NCI-H460 (cell line): ENCODE measurements at places on chromosomes 16 and 17. TPM values are rescaled to one million over a fixed set of nuclear protein-coding genes. Genes with fewer than 3 reads are reported as not detected.
A peak's percentile ranks its signal among the peaks of the same experiment; 100 is the strongest.

GRCh38 chr17:27985306-27985705, 57.2 kb upstream of the NLK start:
- no peak for DNase-seq

- no peak for DNase-seq
Measured at GRCh38 chr16:14668556-14669223, 25.4 kb downstream of the PLA2G10 start.

SCIMP gene
- not detected in 2 replicates for total RNA-seq

- no peak for DNase-seq
Measured at GRCh38 chr16:3729161-3730112, 12.1 kb upstream of the TRAP1 start.

- no peak for DNase-seq
Measured at GRCh38 chr16:67087803-67088202, 21.9 kb upstream of the PHAF1 start.

GRCh38 chr17:44807093-44807816, 22.8 kb downstream of the GJC1 start:
- no peak for DNase-seq

GLIS2 gene
- 4.3 and 6.3 TPM in 2 replicates for total RNA-seq

DNA sequence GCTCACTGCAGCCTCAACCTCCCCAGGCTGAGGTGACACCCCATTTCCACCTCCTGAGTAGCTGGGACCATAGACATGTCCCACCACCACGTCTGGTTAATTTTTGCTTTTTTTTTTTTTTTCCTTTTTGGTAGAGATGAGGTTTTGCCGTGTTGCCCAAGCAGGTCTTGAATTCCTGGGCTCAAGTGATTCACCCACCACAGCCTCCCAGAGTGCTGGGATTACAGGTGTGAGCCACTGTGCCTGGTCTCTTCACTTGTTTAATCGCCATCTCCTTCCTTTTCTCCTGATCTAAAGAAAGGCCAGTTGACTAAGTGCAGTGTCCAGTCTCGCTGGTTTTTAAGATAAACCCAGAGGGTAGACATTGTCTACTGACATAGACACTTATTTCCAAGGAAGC, 152.0 kb downstream of the C16orf95 start:
- DNase-seq = no peak

DNA sequence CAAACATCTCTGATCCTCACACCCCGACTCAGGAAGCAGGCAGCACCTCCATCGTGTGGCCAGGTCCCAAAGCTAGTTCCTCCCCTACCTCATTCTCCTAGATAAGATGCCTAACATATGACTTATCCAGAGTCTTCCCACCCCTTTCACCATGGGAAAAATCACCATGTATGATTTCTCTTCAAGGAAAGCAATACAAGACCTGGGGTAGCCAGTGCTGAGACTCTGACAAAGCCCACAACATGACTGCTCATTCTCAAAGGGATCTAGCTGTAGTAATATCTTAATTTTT, 45.1 kb downstream of the CMTM4 start:
- no peak for DNase-seq

DNA sequence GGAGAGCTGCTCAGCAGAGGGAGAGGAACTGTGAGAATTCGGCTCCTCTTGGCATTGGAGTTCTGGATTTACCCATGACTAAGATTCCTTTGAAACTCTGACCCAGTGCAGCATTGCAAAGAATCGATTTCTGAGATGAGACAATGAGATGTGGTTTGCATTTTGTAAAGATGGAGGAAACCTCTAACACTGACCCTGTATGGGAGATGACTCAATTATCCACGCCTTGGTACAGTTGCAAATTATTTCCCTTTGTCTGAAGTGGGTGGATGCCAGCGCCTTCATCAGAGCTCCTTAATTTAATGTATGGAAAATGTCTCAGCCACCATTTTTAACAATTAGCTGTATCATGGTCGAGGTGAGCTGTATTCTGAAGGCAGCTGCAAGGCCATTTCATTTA, 53.4 kb downstream of the NUP93 start:
- no peak for DNase-seq

DNA sequence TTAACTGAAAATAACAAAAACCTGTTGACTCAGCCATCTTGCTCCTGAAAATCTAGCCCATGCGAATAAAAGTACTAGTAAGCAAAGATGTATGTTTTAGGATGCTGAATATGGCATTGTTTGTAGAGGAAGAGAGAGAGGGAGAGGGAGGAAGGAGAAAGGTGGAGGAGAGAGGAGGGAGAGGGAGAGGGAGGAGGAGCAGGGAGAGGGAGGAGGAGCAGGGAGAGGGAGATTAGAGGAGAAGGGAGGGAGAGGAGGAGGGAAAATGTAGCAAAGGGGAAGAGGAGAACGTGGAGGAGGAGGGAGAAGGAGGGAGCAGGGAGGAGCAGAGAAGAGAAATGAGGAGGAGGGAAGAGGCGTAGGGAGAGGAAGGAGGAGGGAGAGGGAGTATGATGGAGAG, 324.5 kb upstream of the EEF2KMT start:
- DNase-seq = no peak

- no peak for DNase-seq
Measured at GRCh38 chr16:25060920-25061319, 45.8 kb upstream of the ARHGAP17 start.

- no peak for DNase-seq
Measured at GRCh38 chr17:57782062-57782490, 37.0 kb upstream of the CCDC182 start.

- no peak for DNase-seq
Measured at GRCh38 chr16:13906168-13907089, 13.5 kb upstream of the ERCC4 start.

TVP23A gene
- not detected in 2 replicates for total RNA-seq

- DNase-seq = no peak
Measured at GRCh38 chr17:62140376-62140775, 75.3 kb upstream of the MED13 start.

ALDOC gene
- total RNA-seq = 27.9 and 37.3 TPM in 2 replicates

DNA sequence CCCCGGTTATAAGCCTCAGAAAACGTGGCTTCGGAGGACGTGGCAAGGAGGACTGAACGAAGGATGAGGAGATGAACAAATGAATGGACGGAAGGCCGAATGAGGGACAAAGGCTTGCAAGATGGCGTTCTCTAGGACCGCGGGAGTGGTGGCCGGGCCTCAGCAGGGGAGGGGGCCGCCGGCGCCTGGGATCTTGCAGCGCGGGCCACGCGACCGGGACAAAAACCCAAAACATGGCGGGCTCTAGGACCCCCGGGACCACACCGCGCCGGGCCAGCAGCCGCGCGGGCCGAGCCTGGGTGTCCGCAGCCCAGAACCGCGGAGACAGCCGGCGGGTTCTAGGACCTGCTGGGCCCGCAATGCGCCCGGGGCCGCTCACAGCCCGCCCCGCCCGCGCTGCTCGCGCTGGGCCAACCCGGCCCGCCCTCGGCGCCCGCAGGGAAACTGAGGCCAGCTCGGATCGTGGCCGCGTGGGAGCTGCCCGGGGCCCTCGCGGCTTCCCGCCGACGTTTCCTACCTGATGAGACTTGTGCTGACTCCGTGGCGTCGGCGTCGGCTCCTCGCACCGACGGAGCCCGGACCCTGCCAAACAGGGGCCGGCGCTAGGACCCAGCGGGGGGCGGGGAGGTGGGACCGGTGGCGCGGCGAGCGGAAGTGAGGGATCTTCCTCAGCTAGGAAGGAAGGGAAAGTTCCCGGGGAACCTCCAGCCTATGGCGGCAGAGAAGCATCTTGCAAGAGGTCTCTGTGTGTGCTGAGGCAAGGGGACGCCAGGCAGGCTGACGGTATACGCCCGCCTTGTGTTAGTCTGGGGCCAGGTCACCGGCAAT, 684 bp downstream of the ZNF668 start:
- DNase-seq = peak; percentile 84

DNA sequence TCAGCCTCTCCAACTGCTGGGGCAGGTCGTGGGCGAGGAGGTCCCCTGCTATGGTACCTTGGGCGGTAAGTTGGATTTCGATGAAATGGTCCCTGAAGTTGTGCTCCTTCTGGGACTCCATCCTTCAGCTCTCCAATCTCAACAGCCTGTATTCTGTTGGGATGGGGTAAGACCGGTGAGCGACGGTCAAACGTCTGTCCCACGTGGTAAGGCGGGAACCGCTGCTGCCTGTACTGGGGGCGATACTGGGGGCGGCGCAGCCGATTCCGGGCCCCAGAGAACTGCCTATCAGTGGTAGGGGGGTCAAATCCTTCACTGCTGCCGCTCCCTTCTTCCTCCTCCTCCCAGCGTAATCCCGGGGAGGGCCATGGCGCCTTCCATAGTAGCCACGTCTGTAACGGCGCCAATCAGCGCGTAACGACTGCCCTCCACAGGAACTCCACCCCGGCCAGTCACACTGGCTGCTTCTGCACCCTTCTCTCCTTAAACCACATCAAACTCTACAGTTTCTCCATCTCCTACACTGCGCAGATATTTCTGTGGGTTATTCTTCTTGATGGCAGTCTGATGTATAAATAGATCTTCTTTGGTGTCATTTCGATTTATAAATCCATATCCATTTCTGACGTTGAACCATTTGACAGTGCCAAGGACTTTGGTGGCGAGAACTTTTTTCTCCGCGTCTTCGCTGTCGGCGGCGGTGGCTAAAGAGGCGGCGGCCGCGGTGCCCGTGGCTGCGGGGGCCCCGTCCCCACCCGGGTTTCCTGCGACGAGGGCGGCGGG, 41.1 kb downstream of the AHSP start:
- DNase-seq = no peak
